Amniotic epithelial cell (primary cell): ENCODE measurements at places on chromosomes 2 and 18.

DNA sequence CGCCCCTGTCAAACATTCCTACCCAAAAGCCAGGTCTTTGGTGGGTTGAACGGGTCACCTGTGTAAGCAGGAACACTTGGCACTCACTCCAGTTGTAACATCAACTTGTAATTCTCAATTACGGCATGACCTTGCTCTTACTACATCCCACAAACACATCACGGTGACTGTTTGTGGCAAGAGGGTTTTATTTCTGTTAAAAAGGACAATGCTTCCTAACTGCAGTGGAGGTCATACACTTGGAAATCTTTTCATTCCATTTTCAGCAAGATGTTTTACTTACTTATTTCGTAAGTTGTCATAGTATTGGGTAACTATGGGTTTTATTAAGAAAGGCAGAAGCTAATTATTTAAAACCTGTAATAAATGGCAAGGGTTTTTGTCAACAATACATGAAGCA, 126.1 kb downstream of the ZNF516 start:
- peak; percentile 42 for DNase-seq

DNA sequence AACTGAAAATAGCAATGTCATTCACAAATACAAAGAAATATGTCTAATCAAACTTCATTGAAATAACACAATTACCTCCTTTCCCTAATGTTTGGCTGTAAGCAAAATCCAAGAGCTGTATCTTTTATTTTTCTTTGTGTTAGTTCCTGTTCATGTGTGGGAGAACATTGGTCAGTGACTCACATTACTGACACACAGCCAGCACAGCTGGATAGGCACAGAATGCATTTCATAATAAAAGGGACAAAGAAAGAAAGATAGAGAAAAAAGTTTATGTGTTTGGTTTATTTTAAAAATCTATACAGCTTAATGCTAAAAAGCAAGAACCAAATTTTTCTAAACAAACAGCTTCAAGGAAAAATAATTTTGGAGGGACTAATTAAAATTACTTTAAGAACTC, 185.6 kb upstream of the COL3A1 start:
- peak; percentile 93 for DNase-seq

DNA sequence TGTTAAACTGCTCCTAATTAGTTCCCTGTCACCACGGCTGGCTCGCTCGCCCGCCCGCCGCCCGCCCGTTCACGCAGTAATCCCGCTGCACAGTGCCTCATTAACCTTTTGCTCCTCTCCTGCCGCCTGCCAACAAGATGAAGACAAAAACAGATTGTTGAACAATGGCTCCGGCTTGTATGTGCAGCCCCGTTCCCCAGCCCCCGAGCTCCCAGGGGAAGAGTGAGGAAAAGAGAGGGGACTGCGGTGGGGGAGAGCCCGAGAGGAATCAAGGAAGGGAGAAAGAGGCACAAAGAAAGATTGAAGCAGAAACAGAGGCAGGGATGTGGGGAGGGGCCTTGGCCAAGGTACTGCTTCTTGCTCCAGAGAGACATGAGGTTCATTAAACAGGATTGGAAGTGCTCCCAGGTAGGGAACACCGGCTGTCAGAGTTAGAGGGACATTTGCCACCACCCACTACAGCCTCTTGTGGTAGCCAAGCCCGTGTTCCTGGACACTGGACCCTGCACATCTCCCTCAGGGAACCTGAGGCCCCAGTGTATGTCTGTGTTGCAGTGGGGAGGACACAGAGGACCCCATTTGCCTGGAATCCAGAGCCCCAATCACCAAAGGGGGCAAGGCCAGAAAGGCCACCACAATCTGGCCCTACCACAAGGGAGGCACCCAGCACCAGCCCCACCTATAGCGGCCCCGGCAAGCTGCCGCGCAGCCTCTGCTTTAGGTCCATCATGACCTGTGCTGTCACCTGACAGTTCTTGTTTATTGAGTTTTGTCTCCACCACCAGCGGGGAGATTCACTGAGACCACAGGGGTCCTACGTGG, 38.1 kb downstream of the EMX1 start:
- no peak for DNase-seq

GRCh38 chr2:109128616-109129355, at the start of gene SH3RF3:
SH3RF3 (plus strand) TSS chr2:109129205.
- DNase-seq, result peak; percentile 37

DNA sequence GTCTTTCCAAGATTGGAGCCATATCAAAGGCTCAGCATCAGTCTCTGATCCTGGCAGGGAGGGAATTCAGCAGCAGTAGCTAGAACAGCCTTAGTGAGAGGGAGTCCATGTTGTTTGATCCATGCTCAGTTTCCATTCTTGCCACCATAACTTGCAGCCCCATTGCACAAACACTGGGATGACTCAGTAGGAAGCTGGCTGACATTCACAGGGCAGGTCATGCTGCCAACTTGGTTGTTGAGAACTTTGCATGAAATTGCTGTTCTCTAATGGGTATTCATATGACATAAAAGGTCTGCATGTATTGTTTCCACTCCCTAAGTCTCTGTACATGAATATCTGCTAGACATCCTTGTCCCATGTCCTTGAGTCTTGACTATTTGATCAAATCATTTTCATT, 29.9 kb upstream of the STAT4 start:
- DNase-seq, result peak; percentile 64

GRCh38 chr2:215911301-215912085, 101.9 kb downstream of the MREG start:
- no peak for DNase-seq

DNA sequence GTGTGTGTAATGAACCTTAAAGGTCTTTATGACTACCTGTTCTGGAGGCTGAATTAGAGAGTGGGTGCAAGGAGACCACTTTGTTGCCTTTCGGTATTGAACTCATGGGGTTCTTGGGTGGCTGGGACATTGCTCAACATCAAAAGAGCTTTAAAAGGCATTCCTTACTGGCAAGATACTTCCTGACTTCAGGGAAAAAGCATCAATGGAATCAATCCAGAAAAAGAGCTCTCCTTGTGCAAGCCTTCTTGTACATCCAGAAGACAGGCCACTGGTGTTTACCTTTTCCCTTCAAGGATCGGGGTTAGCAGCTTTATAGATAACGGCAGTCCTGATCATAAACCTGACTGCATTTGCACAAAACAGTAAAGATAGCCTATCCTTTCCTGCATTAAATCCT, 9.5 kb downstream of the PNO1 start:
- peak; percentile 74 for DNase-seq

GRCh38 chr18:78720456-78721237, 259.0 kb upstream of the SALL3 start:
- DNase-seq, result no peak

DNA sequence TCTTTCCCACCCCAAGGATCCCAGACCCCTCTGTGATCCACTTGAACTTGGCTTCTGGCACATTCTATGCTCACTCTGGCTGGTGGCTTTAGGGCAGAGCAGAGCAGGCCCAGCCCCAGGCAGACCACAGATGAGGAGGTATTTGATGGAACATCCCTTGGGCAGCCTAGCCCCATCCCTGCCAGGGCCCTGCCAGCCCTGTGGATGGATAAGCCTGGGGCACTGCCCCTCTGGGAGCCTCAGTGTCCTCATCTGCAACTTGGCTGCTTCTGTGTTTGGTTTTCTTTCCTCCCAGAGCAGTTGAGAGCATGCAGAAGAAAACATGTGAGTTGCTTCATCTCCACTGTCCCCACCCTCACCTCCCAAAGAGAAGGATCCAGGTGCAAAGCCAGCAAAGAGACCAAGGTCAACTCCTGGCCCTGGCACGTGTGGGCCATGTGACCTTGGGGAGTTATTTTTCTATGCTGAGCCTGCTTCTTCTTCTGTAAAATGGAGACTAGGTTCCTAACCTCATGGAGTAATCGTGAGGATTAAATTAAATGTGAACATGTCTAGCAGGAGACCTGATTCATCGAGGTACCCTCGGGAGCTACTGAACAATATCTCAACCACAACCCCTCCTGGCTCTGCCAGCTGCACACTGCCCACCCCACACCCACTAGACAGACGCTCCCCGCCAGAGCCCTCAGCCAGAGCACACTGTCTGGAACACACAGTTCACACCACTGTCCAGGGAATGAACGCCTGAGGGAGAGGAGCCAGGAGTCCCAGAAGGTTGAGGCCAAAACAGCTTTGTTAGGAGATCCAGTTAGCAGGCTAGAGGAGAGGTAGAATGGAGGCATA, 14.6 kb upstream of the TNS1 start:
- DNase-seq, result peak; percentile 21

DNA sequence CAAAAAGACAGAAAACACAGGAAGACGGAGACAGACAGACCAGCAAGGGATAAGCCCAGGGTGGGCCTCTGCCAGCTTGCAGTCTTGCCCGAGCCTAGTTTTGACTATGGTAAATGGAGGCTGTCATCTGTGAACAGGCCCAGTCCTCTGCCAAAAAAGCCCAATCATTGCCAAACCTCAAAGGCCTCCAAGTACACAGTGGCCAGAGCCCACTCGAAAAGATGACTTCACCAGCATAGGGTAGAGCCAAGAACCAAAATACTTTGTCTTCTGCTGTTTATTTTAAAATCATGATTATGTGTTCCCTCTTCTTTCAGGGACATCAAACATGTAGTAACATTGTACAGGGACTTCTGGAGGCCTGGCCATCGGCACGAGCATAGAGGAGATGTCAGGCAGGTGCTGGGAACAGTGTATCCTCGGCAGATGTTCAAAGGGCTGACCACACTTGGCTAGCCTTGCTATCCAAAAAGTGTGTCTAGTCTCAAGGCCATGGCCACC, 66.0 kb downstream of the TTC32 start:
- DNase-seq, result no peak

DNA sequence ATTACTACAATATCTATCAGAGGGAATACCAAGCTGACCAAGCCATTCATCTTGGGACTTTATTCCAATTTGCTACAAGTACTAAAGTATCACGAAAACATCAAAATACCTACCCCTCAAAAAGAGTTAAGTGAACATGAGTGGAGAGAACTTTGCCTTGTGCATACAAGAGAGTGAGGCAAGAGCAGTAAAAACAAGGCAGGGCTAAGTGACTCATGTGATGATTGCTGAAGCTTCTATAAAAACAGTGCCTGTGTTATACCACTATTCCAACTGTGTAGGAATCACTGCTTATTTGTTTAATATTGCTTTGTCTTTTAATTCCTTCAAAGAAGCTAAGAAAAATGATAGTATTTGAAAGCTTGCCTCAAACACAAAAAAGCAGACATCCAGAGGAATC, 61.2 kb downstream of the FARSB start:
- peak; percentile 84 for DNase-seq

- no peak for DNase-seq
Measured at GRCh38 chr2:26395394-26395793, 6.3 kb upstream of the DRC1 start.

DNA sequence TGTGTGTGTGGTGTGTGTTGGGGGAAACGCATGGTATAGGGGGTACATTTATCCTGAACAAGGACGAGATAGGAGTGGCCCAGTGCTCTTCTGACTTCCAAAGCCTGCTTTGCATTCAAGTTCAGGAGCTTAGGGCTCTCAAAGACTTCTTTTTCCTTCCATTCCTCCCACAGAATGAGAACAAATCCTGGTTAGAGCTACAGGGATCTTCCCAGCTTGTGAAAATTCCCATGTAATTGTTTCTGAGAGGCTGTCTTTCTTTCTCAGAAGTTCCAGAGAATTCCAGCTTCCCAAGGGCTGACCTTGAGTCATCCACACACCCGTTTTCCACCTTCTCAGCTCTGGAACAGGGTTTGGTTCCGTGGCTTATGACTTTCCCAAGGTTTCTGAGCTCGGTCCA, 38.9 kb downstream of the FASTKD2 start:
- DNase-seq, result no peak

GRCh38 chr18:48324651-48325050, 84.5 kb downstream of the ZBTB7C start:
- DNase-seq, result no peak

DNA sequence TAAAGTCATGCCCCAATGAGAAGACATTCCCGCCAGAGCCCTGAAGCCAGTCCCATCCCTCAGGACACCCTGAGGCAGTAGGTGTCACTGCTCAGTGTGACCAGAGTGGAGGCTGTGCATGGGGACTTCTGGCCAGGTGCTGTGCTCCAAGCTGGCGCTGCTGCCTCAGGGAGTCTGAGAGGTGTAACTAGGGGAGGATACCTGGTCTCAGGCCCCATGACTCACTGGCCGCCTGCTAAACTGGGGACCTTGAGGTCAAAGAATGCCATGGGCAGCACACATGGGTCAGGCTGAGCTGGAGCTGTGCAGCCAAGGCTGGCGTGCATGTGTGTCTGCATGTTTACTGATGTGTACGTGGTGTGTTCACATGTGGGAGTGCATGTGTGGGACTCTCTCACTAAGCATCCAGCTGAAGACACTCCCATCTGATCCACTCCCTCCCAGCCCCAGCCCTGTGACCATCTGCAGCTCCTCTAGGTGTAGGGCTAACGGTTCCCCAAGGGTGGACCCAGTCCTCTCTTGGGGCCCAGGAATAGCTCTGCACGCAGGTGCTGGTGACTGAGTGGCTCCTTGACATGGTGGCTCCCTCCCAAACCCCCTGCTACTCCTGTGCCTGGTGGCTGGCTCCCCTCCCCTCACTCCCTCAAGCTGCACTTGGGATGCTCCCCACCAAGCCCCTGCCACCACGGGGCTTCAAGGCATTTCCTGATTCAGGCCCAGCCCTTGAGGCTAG, 16.5 kb downstream of the HS6ST1 start:
- DNase-seq, result no peak

GRCh38 chr2:43082111-43082894, 144.1 kb downstream of the ZFP36L2 start:
- peak; percentile 92 for DNase-seq

DNA sequence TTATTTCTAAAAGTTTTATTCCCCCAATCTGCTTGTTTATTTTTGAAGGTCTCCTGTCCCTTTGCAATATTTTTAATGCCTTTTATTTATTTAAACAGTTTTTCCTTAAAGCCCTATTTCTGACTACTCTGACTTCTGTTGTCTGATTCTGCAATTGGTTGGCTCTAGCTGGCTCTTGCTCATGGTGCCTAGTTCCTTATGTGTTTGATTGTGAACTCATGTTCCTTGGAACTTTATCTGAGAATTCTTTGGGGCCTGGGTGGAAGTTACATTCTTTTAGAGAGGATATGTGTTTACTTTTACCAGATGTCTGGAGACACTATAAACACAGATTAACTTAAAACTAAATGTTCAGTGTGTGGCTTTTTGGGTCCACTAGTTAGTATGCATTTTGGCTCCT, 175.9 kb downstream of the DYSF start:
- no peak for DNase-seq

GRCh38 chr18:43141208-43141607, 25.7 kb upstream of the RIT2 start:
- DNase-seq, result no peak

- peak; percentile 70 for DNase-seq
Measured at GRCh38 chr2:30115141-30115980, 31.4 kb upstream of the YPEL5 start.

DNA sequence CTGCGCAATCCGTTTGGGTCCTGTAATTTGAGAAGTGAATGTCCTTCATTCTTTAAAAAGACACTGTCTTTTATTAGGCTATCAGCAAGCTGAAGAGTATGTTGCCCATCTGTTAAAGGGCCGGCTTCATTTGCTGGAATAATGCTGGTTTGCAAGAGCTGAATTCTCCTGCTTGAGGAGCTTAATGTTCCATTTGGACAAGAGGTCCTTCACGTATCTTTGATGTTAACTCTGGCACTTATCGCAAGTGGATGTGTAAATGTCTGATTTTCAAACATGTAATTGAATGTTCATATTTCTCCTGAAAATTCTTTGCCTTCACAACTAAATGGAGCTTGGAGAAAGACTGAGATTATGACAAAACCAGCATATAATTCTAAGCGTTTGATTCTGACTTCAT, 280.8 kb upstream of the NRP2 start:
- no peak for DNase-seq
